ENCODE measurements at places on chromosomes 13 and 19.

- no peak for DNase-seq
Observed at GRCh38 chr13:99985241-99985874, 3.8 kb downstream of the ZIC2 start.

- DNase-seq: peak; percentile 51
Observed at GRCh38 chr13:44759384-44760360, 183.5 kb upstream of the TSC22D1 start.

DNA sequence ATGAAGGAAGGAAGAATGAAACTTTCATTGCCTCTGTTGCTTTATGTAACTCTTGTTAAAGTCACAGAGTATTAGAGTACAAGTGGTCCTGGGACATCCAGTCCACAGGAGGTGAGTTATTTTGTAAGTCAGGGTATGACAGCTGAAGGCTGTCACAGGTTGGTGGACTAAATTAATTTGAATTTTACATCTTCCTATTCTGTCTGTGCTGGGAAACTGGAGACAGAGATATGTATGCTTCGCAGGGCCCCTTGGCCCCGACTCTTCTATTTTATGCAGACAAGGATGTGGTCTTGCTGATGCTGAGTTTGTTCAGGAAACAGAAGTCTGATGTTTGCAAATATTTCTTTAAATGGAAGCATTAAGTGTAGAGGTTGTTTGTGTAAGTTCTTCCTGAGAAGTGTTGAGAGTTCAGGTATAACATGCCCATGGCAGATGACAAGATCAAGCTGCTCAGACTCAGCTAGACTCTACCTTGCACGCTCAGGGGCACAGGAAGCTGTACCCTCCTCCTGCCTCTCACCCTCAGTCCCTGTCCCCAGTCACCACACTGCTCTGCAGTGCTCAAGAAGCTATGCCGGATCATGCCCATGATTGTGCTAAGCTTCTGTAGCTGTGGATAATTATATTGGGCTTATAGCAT, 23.4 kb downstream of the RASL11A start:
- no peak for DNase-seq

DNA sequence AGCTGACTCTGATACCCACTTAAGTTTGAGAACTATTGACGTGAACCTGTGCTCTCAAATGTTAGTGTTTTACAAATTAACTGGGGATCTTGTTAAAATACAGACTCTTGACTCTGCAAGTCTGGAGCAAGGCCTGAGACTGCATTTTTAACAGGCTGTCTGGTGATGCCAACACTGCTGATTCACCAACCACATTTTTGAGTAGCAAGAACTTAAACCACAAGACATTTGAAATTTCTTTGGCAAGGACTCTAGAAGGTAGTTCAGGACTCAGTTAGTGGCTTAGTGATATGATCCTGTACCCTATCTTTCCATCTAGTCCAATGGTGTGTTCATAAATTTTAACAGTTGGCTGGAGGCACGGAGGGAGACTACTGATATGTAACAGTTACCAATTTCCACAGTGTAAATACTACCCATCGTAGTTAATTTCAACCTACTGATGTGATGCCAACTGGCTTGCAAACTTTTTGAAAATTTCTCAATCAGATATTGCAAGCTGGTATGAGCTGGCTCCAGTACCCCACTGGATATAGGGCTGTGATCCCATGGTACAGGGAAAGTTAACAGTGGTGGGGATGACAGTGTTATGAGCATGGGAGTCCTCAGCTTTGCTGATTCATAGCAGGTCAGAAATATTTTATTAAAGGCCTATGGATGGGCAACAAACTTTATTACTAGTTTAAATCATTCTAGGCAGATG, 255.1 kb downstream of the TBC1D4 start:
- DNase-seq: no peak

DNA sequence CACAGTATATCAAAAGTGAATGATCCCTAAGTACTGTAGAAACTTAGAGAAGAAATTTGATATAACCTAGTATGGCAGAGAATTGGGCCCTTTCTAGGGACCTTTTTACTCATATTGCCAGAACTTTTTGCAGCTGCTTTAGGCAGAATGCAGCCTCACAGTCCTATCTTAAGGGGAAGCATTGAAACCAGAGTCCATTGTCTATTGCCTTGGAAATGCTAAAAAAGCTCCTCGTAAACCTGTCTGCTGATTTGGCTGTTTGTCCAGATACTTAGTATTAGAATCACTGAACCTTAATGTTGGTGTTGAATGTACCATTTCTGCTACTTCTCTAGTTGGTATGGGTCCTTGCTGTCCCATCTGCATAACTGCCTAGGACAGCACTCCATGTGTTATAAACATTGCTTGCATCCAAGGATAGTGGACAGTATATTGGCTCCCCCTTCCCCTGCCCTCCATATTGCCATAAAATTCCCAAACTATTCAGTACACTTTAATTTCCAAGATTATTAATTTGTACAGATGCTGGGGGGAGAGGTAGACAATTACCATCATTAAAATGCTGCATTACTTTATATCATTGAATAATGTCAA, 36.1 kb downstream of the LSM14A start:
- DNase-seq: no peak

- no peak for DNase-seq
Observed at GRCh38 chr19:28984315-28984714, 228.6 kb downstream of the UQCRFS1 start.

DNA sequence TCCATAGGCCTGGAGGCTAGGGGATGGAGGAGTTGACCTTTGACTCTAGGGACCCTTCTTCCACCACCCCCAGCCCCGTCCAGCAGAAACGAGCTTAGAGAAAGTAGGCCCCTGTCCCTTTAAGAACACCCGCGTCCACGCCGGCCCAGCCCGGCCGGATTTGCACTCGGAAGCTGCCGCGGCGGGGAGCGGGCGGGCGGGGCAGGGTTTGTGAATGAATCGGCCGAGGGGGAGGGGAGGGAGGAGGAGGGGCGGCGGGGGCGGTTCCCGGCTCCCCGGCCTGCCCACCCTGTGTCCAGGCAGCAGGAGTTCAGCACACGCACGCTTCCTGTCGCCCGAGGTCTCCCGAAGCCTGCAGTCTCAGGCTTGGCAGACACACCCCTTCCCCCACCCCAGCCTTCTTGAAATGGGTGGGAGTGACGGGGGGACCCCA, 1.5 kb downstream of the UNC13A start:
- no peak for DNase-seq

DNA sequence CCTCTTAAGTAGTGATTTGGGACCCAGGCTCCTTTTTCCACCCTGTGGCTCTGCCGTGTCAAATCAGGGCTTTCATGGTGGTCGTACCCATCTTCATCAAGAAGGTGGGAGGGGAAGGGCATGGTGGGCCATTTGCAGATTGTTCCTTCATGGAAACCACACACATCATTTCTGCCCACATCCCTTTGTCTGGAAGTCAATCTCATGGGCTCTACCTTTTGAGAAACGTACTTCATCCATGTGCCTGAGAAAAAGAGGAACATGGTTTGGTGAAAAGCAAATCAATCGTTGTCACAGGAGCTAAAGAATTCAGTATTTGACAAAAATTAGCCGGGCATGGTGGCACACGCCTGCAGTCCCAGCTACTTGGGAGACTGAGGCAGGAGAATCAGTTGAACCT, 233.4 kb downstream of the FOXO1 start:
- DNase-seq: no peak

DNA sequence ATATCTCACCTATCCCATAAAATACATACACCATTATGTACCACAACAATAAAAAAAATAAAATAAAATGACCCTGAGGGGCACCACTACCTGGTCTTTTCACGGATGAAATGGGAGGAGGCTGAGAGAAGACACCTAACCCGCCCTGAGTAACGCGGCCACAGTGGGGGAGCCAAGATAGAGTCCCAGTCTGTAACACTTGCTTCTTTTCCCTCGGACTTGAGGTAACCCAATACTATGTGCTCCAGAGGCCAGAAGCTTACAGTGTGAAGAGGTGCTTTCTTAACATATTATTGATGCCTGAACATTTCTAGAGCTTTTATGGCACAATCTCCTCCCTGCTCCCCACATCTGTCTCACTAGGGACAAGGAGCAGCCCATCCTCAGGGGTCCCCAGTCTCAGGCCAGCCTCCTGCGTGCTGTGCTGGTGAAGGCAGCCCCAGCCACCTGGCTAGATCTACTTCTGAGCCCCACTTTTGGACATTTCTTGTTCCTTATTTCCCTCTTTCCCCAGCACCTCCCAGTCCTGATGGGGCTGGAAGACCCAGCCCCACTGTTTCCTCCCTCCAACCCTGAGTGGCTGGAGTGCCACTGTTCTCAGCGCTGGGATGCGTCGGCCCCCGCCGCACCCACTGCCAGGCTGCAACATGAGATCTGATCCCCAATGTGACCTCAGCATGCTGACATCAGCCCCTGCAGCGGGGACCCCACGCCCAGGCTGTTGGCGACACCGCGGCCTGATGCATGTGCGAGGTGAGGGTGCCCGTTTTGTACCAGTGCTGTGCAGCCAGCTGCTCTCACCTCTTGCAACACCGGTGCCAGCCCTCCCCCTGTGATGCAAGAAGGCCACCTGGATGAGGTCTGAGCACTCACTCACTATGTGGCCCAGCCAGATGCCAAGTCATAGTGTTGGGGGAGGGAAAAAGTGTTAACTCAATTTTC, 143.3 kb downstream of the DCLK1 start:
- DNase-seq: peak; percentile 53

- DNase-seq: no peak
Observed at GRCh38 chr19:40785526-40785925, 7.5 kb downstream of the RAB4B start.

DNA sequence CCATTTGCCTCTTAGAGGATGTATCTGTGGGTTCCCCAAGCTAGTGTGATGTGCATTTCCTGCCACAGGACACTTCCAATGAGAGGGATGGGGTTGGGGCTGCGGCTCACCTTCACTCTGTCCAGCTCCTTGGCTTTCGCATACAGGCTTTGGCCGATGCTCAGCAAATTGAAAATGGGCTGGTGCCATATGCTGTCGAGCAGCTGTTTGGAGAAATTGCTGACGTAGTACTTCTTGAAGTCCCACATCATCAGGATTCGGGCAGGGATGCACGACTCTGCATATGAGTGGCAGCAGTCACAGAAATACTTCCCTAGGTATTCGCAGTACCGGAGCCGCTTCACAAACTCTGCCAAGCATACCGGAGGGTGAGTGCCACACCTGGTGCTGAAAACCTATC, 37.0 kb downstream of the RUBCNL start:
- no peak for DNase-seq

- no peak for DNase-seq
Observed at GRCh38 chr19:46950526-46951170, 69.0 kb upstream of the NPAS1 start.

GRCh38 chr13:38417727-38418126, 68.1 kb downstream of the UFM1 start:
- no peak for DNase-seq

DNA sequence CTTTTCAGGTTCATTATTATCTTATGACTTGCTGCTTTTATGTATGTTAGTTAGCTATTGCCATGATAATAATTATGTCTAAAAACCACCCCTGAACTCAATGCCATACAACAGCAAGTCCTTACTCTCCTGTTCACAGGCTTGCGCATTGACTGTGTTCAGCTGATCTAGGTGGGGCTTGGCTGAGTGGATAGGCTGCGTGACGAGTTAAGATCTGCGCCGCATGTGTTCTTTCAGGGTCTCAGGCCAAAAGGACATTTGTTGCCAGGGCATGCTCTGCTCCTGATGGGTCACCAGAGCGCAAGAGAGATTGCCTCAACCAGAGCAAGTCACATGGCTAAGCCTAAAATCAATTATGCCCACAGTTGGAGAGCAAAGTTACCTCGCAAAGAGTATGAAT, 859 bp downstream of the ZNF568 start:
- DNase-seq: no peak

GRCh38 chr13:78976696-78977095, 317.7 kb upstream of the OBI1 start:
- no peak for DNase-seq

DNA sequence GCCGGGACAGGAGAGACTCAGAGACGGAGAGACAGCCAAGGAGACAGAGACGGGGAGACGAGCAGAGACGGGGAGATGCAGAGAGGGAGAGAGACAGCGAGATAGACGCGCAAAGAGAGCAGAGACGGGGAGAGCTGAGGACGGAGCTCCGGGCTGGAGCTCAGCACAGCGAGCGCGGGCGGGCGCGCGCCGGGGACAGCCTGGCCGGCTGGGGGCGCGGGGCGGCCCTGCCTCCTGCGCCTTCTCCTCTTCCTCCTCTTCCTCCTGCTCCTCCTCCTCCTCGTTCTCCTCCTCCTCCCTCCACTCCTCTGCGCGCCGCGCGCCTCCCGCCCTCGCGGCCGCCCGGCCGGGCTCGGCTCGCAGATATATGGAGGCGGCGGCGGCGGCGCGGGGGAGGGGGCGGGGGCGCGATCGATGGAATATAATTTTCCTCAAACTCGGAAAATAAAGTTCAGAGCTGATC, at the start of gene ERFL:
Gene ERFL, minus strand, starts transcription at position 229 of the 463 bp plus-strand sequence. CDS start 15,530 bp downstream, outside the sequence.
- DNase-seq: no peak

DNA sequence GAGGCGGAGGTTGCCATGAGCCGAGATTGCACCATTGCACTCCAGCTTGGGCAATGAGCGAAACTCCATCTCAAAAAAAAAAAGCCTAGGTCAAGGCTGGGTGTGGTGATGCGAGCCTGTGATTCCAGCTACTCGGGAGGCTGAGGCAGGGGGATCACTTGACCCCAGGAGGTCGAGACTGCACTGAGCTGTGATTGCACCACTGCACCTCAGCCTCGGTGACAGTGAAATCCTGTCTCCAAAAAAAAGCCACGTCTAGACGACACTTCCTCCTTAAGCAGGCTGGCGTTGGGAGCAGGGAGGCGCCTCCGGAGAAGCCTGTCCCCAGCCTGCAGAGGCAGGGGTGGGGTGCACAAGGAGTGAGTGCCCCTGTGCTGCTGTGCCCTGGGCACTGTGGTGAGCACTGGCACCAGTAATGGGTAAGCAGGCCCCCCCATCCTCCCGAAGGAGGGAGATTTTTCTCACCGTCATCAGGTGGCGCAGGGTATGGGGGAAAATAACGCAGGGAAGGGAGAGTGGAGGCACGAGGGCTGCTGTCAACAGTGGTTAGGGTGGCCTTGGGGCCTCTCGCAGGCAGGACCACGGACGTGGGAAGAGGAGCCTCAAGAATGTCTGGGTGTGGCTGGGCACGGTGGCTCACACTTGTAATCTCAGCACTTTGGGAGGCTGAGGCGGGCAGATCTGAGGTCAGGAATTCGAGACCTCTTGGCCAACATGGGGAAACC, 706 bp downstream of the P2RY11 start:
- peak; percentile 78 for DNase-seq

- no peak for DNase-seq
Observed at GRCh38 chr13:113638806-113639205, 19.2 kb downstream of the ATP4B start.

- no peak for DNase-seq
Observed at GRCh38 chr13:95533545-95534160, 18.9 kb upstream of the CLDN10 start.

- DNase-seq: no peak
Observed at GRCh38 chr19:28602675-28603298, 610.2 kb downstream of the UQCRFS1 start.

GRCh38 chr13:93709506-93710244, 483.1 kb downstream of the GPC6 start:
- no peak for DNase-seq

GRCh38 chr13:36770741-36771140, 48.3 kb upstream of the RFXAP start:
- DNase-seq: no peak

DNA sequence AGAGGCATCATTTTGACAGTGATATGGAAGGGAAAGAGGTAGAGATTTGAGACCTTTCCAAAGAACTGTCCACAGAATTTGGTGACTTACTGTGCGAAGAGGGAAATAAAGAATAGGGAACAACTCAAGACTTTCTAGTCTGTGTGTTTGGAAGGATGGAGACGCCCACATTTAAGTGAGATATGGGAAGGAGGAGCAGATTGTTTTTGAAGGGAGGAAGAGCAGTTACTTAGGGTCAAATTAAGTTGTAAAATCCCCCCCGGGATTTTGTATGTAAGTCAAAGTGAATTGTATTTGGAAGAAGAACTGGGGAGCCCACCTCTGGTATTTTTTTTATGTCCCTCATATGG, 1.2 kb downstream of the USPL1 start:
- no peak for DNase-seq
